WERI-Rb-1 (cell line): ENCODE measurements at places on chromosomes 6 and 20.

- no peak for DNase-seq
Measured at GRCh38 chr20:1499528-1500420, 8.6 kb upstream of the SIRPB2 start.

DNA sequence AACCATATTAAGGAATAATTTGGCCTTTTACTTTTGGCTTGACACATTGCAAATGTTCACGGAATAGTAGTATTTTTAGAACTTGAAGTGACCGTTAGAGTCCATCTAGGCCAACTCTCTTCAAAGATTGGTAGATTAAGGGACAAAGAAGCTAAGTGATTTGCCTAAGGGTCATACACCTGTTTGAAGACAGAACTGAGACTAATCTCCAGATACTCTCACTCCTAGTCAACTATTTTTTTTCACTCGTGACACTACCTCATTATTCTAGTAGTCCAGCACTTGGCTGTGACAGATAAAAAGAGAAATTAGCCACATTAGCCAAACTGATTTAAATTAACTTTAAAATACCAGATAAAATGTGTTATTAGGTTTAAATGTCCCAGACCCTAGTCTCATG lies 10.6 kb downstream of the ACSS2 start:
- no peak for DNase-seq

DNA sequence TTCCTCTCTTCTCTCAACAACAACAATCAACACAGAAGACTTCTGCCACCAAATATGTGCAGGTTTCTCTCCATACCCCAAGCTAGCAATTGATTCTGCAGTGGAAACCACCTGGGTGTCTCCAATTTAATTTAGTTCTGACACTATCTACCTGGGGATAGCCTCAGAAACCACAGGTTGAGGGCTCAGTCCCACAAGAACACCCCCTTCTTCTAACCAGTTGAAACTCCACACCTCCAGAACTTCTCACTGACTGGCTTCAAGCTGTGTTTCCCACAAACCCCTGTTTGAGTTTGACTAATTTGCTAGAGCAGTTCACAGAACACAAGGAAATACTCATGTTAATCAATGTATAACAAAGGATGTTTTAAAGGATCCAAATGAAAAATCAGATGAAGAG lies 52.5 kb upstream of the SPTLC3 start:
- DNase-seq: no peak

GRCh38 chr6:119312875-119313338 lies 36.7 kb downstream of the MAN1A1 start:
- DNase-seq: no peak

GRCh38 chr6:143845033-143845432 lies 1.9 kb downstream of the LTV1 start:
- no peak for DNase-seq

DNA sequence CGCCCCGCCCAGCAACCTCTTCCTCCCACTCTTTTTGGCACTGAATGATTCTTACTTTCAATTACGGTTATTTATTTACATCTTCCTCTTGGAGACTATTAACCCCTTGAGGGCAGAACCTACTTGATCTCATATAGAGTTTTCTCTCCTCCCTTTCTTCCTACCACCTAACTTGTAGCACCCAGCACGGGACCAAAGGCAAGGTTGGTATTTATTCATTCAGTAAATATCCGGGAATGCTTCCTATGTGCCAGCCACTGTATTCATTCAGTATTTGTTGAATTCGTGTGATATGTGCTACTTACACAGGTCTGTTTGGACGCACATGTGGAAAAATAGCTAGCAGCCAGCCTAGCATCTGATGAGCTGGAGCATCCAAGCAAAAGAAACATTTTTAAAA lies 1.3 kb upstream of the CNKSR3 start:
- DNase-seq: no peak

DNA sequence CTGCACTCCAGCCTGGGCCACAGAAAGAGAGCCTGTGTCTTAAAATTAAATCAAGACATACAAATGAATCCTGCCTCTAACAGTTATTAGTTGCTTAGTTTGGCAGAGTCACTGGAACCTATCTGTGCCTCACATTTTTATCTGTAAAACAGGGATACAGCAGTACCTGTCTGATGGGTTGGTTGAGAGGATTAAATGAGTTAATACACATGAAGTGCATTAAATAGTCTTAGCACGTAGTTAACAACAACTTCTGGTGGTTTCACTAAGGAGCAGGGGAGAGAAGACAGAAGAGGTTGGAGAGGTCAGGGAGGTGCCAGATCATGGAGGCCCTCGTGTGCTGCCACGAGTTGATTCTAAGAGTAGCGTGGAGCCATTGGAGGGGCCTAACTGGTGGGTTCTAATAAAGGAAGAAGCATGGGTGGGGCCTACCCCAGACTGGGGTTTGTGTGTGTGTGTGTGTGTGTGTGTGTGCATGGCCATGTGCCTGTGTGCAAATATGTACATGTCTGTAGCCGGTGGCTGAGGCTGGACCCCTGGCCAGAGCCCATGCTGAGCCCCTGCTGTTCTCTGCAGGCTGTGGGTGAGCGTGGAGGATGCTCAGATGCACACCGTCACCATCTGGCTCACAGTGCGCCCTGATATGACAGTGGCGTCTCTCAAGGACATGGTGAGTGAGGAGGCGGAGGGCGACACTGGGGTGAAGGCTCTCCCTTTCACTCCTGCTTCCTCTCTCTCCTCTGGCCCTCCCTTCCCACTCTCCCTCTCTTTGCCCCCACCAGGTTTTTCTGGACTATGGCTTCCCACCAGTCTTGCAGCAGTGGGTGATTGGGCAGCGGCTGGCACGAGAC lies 9.1 kb downstream of the RBCK1 start:
- DNase-seq: no peak
